ENCODE measurements at places on chromosomes 1 and 21.

GRCh38 chr1:117290890-117291289, 76.4 kb upstream of the MAN1A2 start:
- DNase-seq, result no peak

- peak; percentile 32 for DNase-seq
Measured at GRCh38 chr21:45981151-45982091, at the start of gene COL6A1. Gene COL6A1 (plus strand): TSS chr21:45981770. CDS start chr21:45981851, 81 bp downstream.

- DNase-seq, result no peak
Measured at GRCh38 chr1:37752583-37753471, 12.1 kb downstream of the EPHA10 start.

- DNase-seq, result no peak
Measured at GRCh38 chr1:25572708-25573590, 29.5 kb downstream of the LDLRAP1 start.

- DNase-seq, result no peak
Measured at GRCh38 chr1:210600421-210601159, 271.9 kb downstream of the HHAT start.

- DNase-seq, result no peak
Measured at GRCh38 chr1:114232691-114233090, 79.0 kb upstream of the SYT6 start.

DNA sequence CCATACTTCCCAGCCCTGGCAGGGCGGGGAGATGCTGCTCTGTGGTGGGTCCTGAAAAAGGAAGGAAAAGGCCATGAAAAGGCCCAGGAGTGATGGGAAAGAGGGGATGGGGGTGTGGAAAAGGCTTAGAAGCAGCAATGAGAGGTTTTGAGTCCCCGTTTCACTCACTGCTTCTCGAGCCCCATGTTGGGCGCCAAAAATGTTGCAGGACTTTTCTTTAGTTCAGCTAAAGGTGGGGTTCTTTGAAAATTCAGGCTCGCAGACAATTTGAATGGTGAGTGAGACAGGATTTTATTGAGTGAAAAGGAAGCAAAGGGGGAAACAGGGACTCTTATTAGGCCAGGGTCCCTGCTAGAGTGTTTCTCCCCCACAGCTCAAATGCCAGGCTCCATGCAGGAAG, 93.1 kb downstream of the MRPS6 start:
- DNase-seq, result no peak

GRCh38 chr1:227245613-227246320, 72.5 kb downstream of the CDC42BPA start:
- DNase-seq, result no peak

DNA sequence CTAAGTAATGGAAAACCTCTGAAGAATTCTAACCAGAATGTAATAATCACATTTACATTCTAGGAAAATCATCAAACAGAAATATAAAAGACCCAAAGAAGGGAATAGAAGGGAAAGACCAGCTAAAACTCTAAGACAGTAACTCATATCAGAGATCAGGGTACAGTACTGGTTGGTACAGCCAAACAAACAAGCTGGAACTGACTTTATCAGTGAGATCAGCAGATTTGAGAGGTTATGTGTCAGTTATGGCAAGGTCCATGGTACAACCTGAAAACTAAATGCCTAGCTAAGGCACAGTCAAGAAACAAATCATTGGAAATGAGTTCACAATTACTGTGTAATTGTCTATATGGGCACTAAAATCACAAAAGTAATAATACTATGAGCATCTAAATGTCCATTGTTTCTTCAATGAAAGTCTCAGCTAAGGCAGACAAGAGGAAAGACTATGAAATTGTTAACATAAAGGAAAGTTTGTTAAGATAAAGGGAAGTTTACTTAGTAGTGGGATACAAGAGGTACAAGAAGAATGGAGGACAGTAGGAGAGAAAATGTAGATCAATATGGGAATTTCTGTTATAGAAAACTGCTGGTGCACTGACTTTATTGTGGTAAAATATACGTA, 75.8 kb downstream of the TRIM33 start:
- DNase-seq, result no peak

DNA sequence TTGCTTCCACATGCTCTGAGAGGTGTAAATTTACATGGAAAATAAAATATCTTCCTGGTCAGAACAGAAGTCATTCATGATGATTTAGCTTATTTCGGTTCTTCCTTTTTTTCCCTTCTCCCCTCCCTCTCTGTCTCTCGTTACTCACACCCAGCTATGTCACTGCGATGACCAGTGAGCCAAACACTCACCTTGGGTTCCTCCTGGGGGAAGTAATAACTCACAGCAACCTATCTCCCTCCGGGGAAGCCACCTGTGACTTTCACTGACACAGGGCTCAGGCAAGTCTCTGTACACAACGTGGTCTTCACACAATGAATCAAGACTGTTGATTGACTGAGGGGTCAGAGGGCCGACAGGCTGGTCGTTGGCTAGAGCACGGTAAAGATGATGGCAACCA, 135.3 kb upstream of the VANGL1 start:
- no peak for DNase-seq

DNA sequence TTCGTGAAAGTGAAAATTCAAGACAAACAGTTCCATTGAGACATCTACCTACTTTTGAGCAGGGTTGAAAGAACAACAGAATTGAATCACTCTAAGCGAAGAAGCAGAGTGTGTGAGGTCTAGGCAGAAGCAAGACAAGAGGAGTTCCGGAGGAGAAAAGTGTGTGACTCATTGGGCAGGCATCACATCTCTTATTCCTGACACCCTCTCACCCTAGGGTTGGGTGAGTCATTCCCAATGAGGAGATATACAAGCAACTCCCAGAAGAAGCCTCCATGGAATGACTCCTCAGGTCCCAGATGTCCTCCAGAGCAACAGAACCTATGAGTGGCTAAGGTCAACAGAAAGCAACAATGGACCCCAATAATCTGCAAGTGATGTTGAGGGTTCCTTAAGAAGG, 138.1 kb downstream of the TPR start:
- DNase-seq, result no peak

- no peak for DNase-seq
Measured at GRCh38 chr1:196121181-196121580, 487.1 kb downstream of the KCNT2 start.

DNA sequence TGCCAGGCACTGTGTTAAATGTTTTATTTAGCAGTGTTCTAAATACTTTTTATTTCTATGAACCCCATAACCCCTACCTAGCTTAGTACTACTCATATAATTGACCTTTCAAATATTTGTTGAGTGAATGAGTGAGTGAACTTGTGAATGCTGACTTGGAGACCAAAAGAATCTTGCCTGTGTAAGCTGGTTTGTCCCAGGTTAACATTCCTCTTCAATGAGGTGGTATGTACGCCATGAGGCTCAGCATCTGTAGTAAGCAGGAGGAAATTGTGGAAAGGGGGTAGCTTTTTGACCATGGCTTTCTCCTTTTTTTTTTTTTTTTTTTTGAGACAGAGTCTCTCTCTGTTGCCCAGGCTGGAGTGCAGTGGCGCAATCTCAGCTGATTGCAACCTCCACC, 14.6 kb downstream of the MED18 start:
- DNase-seq, result no peak

All from stimulated activated CD8-positive, alpha-beta memory T cell treated with anti-CD3 and anti-CD28 coated beads, Interleukin-15, amount 100 ng/mL, for 1 hour (primary cell).